ENCODE measurements at places on chromosomes 1 and 21.

DNA sequence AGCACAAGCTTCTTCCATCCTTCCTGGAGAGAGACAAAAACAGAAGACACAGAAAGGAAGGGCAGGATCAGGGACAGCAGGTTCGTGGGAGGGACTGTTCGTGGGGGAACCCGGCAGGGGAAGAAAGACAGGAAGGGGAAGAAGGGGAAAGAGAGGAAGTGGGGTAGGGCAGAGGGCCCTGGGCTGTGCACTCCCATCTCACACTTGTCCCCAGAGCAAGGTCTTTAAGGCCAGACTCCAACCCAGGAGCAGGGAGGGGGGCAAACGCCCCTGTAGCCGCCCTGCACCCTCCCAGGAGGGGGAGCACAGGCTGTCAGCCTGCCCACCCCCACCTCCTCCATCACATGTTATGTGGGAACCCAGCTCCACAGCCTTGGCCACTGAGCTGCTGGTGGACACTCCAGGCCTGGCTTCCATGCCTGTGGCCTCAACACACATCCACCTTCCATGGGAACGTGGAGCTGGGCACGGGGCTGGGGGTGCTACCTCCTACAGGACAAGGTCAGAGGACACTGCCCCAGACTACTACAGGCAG, 9.3 kb downstream of the SLC19A1 start:
- no peak for DNase-seq

- DNase-seq: no peak
Observed at GRCh38 chr1:64172458-64172983, 30.9 kb upstream of the UBE2U start.

GRCh38 chr1:55362558-55362957, 147.4 kb upstream of the USP24 start:
- no peak for DNase-seq

- no peak for DNase-seq
Observed at GRCh38 chr1:23704834-23705495, 13.4 kb downstream of the RPL11 start.

DNA sequence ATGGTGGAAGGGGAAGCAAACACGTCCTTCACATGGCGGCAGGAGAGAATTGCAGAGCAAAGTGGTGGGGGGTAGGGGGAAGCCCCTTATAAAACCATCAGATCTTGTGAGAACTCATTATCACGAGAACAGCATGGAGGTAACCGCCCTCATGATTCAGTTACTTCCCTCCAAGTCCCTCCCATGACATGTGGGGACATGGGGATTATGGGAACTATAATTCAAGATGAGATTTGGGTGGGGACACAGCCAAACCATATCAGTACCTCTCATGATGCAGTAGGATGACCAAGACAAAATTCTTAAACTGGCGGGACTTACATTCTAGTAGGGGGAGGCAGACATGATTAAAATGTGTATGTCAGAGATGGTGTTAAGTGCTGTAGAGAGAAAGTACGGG, 38.8 kb downstream of the WNT4 start:
- DNase-seq: no peak

- no peak for DNase-seq
Observed at GRCh38 chr1:58648842-58649241, 51.0 kb downstream of the MYSM1 start.

- DNase-seq: no peak
Observed at GRCh38 chr1:21568006-21568746, 59.0 kb downstream of the ALPL start.

DNA sequence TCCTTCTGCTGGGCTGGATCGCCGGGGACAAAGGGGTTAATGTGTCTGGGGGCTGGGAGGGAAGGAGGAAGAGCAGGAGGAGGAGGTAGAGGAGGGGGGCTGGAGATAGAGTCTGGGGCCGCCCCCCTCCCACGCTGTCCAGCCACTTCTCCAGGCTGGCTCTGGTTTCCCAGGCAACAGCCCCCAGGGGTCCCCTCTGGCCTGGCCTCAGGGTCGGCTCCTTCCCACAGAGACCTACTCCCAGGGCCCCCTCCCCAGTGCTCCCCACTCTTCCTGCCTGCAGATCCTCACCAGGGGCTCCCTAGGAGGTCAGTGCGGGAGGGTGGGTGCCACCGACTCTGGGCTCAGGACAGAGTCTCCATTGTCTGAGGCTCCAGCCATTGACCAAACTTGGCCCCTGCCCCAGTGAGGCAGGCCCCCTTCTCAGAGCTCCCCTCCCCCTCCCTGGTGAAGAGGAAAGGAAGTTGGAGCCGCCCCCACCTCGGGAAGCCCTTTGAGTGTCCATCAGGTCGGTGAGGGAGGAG, 34.1 kb downstream of the ARHGEF10L start:
- no peak for DNase-seq

GRCh38 chr1:200282497-200283122, 127.2 kb downstream of the ZNF281 start:
- no peak for DNase-seq

DNA sequence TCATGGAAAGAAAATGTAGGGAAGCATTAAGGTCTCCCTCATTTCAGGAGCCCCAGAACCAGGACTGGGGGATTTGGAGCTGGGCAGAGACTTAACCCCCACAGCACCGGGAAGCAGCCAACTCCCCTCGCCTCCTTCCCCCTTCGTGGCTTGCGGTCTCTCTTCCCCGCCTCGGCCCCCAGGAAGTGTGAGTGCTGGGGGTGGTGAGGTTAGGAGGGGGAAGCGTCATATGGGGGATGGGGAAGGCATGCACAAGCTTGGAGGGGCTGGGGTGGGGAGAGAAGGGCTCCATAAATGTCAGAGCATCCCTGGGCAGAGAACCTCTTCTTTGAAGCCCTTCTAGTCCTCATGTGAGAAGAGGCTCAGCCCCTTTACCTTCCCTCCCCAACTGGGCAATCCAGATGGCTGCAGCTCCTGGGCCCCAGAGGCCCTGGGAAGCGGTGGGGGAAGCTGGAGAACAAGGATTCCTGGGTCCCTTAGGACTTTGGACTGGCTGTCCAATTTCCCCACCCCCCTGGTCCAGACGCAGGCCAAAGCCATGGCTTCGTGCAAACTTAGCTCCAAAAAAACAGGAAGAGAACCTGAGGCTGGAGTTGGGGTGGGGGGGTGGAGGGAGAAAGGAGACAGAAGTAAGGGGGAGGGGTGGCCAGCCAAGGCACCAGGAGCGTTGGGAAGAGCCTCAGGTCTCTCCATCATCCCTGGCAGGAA, 7.8 kb downstream of the ZBTB7B start:
- no peak for DNase-seq

GRCh38 chr1:75130865-75131564, 3.2 kb upstream of the LHX8 start:
- no peak for DNase-seq

- DNase-seq: no peak
Observed at GRCh38 chr1:105027838-105028471, 1278.3 kb downstream of the AMY1C start.

- no peak for DNase-seq
Observed at GRCh38 chr21:34881839-34882371, 167.2 kb downstream of the RUNX1 start.

DNA sequence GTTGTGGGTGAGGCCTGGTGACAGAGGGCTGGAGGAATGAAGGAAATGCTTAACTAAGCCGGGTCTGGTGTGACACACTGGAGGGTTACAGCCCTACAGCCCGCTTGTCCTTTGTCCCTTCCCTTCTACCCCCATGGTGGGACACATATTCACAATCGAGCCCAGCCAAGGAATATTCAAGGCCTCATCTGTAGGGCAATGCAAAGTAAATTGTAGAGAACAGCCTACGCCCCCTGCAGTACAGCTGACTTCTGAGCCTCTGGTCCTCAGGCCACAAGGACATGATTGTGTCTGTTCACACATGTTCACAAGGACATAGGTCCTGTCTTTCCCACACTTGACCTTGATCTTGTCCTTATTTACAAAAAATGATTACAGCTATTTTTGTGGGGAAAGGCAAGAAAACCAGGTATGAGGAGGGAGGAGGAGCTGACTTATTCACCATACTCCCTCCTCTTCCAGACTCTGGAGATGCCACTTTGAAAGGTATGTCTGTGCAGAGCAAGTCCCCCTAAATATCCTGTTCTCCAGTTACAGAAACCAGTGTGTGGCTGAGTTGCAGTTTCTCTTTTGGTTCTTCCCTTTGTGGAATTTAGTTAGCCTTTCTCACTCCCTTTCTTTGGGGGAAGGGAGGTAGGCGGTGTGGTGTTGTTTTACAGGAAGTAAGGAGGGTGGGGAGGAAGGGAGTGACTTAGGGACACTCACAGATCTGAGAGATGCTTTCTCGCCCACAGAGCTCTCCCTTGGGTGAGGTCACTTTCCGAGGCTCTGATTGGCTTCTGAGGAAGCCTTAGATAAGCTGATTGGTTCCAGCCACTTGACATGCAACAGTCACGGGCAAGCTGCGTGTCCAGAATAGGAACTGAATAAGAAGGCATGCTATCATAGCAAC, 14.6 kb downstream of the POLR3GL start:
- no peak for DNase-seq

DNA sequence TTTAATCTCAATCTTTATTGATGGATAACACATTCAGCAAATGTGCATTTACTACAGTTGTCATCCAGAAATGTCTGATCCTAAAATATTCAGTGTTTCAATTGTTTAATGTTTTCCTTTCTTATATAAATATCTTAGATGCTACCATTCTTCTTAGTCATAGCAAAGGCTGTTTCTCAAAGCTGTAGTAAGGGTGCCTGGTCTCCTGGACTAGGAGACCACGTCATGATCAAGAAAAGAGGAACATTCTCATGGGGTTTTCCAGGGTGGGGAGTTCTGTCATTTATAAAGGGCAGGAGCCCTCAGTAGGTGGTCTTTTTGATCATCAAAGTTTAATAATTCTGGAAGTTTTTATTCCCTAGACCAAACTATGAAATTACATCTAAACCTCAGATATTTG, 292.8 kb downstream of the HMCN1 start:
- DNase-seq: no peak

GRCh38 chr1:181767001-181767708, 283.8 kb downstream of the CACNA1E start:
- no peak for DNase-seq

DNA sequence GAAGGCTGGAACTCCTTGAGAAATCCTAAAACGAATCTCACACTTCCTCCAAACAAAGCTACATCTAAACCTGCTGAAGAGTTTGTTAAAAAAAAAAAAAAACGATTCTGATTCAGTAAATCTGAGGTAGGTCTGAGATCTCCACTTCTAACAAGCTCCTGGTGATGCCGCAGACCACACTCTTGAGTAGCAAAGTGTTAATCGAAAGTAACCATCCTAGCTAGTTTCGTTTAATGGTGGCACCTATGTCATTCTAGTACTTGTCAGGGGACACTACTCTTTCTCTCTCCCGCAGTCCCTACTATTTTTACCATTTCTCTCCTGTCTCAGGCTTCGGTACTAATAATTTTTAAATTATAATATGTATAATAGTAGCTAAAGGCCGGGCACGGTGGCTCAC, 2.1 kb downstream of the CLCC1 start:
- no peak for DNase-seq

DNA sequence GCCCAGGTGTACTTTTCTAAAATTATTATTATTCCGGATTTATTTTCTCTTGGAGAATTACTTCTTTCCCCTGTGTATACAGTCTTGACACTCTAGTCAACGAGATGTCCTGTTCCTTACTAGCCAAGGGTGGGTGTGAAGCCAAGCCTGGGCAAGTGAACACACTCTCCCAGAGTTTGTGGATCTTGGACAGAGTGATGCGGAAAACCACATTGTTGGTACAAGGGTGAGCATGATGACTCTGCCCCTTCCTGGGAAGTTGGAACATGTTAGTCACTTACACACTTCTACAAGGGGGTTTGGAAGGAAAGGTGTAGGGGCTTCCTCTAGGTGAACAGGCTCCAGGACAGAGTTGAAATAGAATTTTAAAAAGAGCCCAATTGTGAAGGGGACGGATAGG, 20.0 kb upstream of the RD3 start:
- DNase-seq: no peak

DNA sequence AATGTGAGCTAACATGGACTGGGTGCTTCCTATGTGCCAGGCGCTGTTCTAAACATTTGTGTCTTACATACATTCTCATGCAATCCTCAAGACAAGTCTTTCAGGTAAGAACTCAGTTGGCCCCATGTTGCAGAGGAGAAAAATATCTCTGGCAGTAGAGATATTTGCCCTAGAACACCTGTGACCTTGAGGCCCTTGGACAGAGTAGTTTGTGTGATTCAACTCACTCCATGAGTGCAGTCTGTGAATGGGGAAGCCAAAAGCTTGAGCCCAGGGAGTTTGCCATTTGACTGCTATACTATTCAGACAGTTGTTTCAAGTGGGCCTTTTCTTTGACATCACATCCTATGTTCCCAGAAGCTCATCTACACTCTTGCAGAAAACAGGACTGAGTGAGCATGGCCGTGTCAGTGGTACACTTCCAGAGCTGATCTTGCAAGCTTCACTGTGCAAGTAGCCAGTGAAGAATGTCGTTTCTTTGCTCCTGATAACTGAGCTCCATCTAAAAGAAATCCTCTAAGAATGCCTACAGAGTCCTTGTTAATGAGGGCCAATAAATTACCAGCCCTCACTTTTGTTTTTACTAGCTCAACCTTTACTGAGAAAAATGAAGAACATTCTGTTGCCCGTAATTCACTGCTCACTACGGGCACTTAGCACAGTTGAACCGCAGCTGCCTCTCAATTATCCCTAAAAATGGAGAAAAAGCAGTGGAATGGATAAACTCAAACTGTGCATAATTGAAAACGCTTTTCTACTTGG, 98.7 kb upstream of the C8B start:
- DNase-seq: no peak

DNA sequence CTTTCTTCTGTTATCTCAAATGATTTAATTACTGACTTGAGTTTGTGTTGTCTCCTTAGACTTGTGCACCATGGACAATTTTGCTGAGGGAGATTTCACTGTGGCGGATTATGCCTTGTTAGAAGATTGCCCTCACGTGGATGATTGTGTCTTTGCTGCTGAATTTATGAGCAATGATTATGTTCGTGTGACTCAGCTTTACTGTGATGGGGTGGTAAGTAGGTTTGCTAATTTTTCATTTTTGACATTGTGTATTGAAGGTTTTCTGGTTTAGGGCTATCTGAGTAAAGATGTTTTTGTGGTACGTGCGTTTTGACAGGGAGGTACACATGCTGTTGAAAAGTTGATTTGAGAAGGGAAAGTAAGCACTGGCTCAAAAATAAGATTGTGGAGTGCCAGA, 14.1 kb downstream of the TTC3 start:
- DNase-seq: no peak

DNA sequence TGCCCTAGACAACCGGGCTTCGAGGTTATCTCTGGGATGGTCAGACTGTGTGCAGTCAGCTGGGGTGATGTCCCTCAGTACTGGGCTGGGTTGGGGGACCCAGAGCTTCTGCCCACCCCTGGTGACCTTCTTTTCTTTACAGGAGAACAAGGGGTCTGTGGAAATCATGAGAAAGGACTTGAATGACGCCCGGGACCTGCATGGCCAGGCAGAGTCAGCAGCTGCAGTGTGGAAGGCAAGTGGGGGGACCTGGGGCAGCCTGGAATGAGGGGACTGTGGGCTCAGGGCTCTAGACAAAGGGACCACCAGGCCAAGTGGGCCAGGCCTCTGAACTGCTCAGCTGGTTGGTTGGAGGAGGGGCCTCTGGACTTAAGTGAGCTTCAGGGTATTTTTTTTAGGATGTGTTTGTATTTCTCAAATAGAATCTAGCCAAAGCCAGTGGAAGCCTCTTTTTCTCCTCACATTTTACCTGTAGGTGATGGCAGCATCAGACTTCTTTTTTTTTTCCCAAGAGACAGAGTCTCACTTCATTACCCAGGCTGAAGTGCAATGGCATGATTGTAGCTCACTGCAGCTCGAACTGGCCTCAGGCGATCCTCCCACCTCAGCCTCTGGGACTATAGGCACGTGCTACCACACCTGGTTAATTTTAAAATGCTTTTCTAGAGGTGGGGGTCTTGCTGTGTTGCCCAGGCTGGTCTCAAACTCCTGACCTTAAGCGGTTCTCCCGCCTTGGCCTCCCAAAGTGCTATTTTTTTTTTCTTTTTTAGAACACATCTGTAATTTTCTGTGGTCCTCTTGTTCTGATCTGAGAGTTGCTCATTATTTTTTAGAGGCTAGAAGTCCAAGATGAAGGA, 1.9 kb downstream of the RNF187 start:
- DNase-seq: no peak
